ENCODE measurements at places on chromosomes 13 and 19.

DNA sequence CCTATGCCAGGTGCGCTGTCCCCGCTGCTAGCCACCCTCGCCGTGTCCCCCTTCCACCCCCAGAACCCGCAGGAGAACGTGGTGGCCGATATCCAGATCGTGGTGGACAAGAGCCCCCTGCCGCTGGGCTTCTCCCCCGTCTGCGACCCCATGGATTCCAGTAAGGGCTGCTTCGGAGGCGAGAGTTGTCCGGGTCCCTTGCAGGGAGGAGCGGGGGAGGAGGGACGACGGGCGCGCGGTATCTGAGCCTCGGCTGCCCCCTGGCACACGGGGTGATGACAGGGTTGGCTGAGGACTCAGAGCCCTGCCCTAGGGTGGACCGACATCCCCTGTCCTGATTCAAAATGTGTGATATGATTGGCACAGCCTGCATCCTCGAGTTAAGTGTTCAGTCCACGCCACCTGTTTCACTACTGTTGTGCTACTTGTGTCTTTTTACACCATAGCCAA, 653 bp downstream of the MVB12A start:
- DNase-seq: peak; percentile 59

DNA sequence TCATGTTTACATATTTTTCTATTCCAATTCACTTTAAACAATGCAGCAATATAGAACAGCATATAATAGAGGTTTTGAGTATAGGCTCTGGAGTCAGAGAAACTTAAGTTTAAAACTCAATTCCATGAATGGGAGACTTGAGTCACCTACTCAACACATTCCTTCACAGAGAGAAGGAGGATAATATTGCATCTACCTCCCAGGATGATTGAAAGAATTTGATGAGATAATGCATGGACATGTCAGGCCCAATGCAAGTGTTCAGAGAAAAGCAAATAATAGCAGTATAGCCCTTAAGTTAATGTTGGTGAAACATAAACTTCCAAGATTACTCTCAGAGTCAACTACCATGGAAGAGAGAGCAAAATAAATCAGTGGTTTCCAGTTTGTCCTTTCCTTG, 170.2 kb downstream of the DCLK1 start:
- DNase-seq: no peak

DNA sequence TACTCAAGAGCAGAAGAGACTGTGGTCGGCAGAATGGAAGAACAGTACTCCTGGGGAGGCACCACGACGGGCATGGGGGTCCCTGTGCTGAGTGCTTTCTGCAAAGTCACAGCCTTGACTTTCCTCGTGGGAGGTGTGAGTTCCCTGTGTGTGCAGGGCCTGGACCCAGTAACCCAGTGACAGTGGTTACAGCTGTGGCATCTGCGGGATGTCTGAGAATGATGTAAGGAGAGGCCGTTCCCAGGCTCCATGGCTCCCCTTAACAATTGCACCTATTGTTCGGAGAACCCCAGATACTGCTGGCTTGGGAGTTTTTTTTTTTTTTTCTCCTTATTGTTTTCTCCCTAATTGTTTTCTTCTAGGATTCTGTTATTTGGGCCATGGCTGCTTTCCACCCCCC, 5.1 kb upstream of the NANOS2 start:
- DNase-seq: no peak

DNA sequence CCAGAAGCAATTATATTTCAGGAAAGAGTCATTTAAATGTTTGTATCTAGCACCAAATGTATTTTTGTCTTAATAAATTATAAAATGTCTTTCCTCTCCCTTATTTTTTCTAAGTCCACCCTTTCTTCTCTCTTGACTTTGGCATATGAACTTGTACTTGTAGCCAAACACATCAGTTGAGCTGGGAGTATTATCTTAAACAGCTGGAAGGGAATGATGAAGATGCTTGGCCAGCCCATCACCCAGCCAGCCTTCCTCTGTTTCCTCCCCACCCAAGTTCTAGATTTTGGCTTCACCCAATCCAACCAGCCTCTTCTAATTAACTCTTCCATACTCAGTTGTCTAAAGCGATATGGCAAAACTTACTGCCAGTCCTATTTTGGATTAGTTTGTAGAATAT, 272.5 kb downstream of the ENOX1 start:
- DNase-seq: no peak

DNA sequence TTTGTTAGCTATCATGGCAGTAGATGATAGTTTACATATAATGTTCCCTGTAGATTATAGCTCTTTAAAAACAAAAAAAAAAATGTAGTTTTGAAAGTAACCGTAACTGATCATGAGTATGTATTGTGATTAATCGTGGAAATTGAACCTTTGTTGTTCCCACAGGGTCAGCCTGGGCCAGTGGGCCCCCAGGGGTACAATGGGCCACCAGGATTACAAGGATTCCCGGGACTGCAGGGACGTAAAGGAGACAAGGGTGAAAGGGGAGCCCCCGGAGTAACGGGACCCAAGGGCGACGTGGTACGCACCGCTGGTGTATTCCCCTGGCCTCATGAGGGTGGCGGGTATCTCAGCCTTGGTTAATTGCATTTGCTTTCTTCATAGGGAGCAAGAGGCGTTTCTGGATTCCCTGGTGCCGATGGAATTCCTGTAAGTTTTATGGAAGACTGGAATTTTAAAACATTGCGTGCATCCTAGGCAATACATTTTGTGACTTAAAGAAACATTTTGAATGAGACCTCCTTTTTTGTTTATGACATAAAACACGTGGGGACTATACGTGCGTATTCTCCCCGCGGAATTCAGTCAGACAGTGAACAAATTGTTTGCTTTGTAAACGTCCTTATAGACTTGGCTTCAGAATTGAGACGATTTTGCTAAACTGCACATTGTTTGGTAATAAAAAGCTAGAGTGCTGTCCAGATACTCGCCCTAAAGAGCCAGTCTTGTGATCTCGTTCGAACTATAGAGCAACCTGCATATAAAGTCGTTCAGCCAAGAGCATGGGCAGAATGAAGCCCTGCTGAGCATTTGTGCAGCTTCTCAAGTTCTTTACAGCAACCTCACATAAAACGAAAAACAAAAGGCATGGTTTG, 117.7 kb downstream of the COL4A2 start:
- DNase-seq: no peak

GRCh38 chr13:37360556-37360955, 238.0 kb downstream of the POSTN start:
- no peak for DNase-seq

- peak; percentile 33 for DNase-seq
Measured at GRCh38 chr13:76223565-76223964, 587.4 kb downstream of the LMO7 start.

GRCh38 chr13:84542348-84542747, 660.1 kb upstream of the SLITRK1 start:
- DNase-seq: no peak

GRCh38 chr13:20118268-20119140, 42.3 kb downstream of the GJA3 start:
- DNase-seq: peak; percentile 70

DNA sequence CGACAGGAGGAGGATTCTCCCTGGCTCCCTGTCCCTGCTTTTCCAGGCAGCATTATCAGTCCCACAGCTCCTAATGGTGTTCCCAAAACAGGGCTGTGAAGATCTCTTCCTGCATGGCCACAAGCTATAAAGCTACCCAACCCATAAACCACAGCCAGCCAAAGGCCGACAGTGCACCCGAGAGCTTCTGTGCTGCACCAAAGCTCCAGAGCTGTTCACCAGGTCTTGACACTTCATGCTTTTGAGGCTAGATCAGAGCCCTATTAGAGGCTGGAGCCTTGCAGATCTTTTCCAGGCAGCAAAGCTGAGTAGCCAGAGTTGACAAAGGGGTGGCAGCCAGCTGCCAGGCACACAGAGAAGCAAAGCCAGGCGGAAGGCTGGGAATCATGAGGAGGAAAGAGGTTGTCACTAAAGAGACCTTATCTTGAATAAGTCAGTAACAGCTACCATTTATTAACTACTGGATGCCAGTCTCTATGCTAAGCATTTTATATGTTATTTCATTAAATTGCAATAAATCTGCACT, 180.4 kb downstream of the KATNAL1 start:
- DNase-seq: no peak

- no peak for DNase-seq
Measured at GRCh38 chr19:18650021-18650390, 13.2 kb downstream of the KLHL26 start.

DNA sequence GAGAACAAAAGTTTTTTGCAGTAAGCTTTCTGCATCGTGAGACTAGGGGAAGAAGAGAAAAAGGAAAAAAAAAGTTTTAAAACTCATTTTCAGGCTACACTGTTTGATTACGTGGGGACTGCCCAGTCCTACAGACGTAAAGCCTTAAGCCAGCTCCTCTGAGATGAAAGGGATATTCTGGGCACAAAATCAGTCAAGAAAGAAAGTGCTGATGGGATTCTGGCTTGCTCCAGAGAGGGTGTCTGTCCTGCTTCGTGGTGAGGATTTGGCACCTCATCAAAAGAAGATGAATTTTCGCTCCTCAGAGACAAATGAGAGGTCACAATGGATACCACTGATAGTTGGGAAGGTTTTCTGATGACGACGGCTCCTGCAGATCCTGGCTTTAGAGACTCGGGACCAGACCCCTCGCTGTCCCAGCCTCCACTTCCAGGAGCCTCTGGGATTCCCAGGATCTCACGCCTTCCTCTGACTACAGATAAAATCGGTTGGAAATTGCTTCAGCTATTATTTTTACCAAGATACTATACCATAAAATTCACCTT, 9.7 kb downstream of the TEX29 start:
- peak; percentile 12 for DNase-seq

DNA sequence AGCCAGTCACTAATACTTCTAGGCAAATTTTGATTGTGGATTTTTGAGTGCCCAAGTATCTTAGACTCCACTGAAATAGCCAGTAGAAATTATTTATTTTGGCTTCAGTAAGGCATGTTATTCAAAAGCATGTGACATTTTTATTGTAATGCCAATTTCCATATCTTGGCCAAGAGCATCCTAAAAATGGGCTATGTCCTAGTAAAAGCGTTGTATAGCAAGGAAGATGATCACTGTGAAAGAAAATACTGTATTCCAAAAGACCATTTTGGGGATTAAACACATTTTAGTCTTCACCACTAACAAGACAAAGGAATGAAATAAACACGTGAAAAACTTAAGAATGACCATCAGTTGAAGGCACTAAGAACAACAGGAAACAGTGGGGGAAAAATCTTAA, 149.1 kb downstream of the NUFIP1 start:
- no peak for DNase-seq

DNA sequence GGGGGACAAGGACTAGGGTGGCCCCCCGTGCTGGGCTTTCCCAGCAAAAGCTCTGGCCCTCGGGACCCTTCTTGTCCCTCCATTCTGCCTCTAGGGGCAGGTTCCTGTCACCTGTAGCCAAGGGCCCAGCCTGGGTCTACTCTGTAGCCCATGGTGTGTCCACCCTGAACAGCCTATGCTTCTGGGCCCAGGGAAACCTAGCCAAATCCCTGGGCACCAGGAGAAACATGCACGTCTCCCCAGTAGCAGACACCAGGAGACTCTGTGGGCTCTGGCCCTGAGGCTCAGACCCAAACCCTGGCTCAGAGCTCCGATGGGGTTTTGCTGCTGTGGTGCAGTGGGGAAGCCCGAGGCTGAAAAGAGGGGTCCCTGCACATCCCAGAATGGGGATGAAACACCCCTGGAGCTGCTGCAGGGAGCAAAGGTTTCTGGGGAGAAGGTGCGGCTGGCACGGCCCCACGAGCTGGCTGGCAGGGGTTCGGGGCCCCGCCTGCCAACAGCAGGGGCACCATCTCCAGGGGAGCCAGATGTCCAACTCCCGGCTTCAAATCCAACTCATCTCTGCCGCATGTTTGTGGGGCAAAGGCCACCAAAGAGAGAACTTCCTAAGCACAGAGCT, 18.2 kb downstream of the CEBPG start:
- DNase-seq: no peak

- no peak for DNase-seq
Measured at GRCh38 chr13:113823771-113824170, 40.1 kb downstream of the GAS6 start.

DNA sequence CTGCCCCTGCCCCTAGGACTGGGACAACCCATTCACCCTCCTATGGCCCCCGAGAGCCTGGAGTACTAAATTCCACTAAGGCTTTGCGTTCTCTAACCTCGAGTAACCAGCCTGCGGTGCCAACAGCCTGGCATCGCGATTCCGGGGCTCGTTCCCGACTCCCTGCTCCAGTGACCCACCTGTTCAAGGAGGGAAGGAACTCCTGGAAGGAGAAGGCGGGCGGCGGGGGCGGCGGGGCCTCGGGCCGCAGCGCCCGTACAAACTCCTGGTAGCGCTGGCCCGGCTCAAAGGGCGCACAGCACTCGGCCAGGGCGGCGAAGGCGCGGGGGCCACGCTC, 6.3 kb downstream of the GMIP start:
- DNase-seq: no peak

GRCh38 chr13:33441015-33441414, 155.5 kb upstream of the STARD13 start:
- peak; percentile 46 for DNase-seq

DNA sequence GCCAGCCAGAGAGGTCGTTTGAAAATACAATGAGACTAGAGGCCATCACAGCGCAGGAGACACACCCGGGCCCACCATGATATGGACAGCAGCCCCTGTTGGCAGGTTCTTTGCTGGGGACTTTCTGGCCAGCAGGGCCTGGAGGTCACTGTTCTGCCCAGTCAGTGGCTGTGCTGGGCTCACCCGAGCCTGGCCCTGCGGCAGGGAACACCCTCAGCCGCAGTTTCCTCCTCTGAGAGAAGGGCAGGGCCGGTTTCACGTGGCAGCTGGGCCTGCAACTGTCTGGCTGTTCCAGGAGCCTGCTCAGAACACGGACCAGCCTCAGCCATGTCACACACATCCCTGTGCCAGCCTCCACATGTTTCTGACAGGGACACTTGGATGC, 39.4 kb downstream of the ADPRHL1 start:
- no peak for DNase-seq

DNA sequence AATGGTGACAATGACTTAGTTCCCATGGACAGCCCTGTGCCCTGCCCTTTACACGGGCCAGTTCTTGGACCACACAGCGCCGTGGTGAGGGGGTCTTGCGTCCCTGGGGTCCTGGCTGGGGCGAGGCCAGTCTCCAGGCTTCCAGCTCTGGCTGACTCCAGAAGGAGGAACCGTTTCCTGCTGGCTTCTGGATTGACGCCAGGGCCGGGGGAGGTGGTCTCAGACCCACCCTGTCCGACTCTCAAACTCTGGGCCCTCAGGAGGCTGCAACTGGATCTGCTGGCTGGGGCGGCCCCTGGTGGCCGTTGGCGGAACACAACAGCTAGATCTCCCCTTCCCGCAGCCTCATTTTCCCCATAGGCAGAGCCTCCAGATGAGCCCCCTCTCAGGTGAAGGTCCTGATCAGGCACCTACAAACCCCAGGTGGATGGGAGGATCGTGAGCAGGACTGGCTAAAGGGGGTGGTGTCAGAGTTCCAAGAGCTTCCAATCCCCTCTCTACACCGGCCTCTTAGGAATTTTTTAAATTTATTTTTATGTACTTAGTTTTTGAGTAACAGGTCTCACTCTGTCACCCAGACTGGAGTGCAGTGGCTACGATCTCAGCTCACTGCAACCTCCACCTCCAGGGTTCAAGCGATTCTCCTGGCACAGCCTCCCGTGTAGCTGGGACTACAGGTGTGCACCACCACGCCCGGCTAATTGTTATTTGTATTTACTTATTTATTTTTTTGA, 8.0 kb downstream of the CCDC194 start:
- peak; percentile 89 for DNase-seq

Measured in H9 (cell line).